ENCODE measurements at places on chromosomes 2 and 18.

DNA sequence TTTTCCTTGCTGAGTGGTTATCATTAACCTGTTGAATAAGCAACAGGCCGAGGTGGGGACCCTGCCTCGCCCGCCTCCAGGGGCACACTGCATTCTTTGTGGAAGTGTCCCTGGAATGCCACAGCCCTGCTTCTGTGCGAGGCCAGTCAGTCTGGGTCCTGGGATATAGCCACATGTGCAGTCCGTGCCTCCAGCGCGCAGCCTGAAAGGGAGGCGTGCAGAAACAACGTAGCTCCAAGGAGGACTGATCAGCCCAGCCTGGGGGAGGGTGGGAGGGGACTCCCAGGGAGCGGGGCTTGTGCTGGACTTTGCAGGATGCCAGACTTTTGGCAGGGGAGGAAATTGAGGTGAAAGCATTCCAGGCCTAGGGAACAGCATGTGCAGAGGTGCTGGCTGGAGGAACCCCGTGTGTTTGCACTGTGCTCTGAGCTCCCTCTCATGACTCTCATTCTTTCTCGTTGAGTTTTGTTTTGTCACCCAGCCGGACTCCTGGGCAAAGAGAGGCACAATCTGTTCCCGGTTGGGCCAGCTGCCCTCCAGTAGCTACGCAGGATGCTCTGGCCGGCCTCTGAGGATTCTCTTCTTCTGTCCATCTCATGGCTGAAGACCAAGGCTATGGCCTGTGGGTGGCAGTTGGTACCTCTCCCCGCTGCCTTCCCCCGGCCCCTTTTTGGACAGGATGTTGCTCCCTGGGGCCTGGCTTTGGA is 39.7 kb downstream of the HPCAL1 start:
- DNase-seq = no peak

DNA sequence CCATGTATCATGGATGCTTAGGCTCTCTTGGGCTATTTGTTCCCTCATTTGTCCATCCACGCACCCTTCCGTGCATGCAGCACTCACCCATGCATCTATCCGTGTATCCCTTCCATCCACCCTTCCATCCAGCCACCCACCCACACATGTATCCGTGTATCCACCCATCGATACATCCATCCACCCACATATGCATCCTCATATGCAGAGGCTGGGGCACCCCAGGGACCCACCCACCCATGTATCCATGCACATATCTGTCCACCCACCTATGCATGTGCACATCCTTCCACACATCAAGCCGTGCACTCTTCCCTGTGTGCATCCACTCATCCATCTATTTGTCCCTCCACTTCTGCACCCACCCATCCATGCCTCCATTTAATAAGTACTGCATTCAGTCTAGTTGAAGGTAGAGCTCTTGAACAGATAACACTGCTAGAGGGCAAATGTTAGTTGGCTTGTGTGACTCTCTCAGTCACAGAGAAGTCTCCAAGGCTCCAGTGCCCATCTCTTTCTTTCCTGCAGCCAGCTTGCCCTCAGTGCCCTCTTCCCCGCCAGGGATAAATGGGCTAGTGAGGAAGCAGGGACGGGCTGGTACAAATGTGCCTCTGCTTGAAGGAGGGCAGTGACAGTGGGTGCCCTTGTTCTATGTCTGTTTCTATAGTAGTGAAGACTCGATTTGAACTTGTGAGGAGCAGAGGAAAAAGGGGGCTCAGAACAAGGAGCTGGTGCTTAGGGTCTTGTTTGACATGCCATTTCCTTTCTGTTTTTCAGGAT is 61.5 kb downstream of the EMILIN2 start:
- DNase-seq = no peak

GRCh38 chr18:66769375-66769774 is 165.5 kb upstream of the CDH19 start:
- no peak for DNase-seq

- no peak for DNase-seq
Measured at GRCh38 chr2:109129356-109129920, 433 bp downstream of the SH3RF3 start.

- DNase-seq = no peak
Measured at GRCh38 chr2:128584296-128584890, 265.7 kb upstream of the HS6ST1 start.

DNA sequence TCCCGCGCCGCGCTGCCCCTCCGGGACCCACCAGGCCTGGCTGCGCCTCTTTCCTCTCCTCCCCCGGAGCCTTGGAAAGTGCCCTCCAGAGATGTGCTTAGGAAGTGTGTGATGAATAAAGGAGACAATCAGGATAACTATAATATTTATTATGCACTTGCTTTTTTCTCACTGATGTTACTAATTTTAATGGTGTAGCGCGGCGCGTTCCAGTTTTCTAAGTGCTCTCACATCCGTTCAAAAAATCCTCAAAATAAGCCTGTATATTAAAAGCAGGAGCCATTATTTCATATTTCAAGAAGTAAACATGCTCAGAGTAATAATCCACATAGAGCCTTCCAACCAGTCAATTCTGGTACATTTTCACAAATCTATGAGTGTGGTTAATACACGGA is 941 bp upstream of the MPPE1 start:
- no peak for DNase-seq

GRCh38 chr18:495017-495416 is 5.5 kb downstream of the COLEC12 start:
- no peak for DNase-seq

DNA sequence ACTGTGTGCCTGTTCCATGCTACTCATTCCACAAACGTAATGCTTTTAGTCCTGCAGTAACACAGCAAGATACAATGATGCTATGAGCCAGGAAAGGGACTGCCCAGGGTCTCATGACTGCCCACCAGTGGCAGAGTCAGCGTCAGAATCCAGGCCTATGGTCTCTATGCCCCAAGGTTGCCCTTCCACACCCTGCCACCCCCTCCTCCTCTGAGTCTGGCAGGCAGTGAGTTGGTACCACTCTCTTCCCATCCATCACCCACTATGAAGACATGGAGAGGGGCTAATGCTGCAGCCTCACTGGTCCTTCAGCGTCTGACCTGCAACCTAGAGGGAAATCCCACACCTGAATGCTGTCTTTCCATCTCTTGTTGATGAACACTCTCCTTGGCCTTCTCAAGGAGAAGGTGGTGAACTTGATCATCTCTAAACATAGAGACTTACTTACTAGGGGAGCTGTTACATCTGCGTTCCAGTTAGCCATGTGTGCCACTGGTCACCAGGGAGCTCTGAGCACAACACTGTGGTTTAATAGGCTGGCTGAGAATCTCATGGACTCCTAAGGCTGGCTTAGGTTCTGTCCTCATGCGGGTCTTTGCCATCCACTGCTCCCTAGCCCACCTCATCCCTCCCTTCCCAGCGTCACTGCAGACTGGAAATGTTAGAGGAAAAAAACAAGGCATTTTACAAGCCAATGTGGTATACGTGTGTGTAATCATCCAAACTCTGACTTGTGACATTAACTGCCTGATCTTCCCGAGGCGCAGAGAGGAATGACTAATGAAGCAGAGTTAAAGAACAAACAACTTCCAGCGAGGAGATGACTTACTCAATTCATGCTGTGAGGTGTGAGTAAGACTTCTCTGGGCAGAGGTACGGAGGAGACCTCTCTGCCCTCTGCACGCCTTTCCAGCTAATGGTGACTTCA is 28.8 kb downstream of the STEAP3 start:
- DNase-seq = peak; percentile 91

DNA sequence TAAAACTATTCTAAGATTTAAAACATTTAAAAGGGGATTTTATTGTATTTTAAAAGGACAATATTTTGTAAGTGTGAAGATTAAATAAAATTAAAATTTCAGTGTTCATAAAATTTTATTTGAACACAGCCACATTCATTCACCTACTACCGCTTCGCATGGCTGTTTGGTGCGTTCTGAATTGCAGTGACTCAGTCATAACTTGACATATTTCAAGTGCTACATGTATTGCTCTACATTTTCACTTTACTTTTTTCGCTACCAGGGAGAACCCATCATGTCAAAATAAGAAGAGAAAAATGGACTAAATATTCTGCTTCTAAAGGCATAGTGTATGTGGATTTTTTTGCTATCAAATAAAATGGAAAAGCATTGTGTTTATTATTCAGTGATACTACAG is 8.7 kb downstream of the PTH2R start:
- DNase-seq = no peak

GRCh38 chr2:15511686-15512085 is 49.4 kb downstream of the NBAS start:
- no peak for DNase-seq

GRCh38 chr2:3023531-3023930 is 354.1 kb downstream of the EIPR1 start:
- DNase-seq = no peak

DNA sequence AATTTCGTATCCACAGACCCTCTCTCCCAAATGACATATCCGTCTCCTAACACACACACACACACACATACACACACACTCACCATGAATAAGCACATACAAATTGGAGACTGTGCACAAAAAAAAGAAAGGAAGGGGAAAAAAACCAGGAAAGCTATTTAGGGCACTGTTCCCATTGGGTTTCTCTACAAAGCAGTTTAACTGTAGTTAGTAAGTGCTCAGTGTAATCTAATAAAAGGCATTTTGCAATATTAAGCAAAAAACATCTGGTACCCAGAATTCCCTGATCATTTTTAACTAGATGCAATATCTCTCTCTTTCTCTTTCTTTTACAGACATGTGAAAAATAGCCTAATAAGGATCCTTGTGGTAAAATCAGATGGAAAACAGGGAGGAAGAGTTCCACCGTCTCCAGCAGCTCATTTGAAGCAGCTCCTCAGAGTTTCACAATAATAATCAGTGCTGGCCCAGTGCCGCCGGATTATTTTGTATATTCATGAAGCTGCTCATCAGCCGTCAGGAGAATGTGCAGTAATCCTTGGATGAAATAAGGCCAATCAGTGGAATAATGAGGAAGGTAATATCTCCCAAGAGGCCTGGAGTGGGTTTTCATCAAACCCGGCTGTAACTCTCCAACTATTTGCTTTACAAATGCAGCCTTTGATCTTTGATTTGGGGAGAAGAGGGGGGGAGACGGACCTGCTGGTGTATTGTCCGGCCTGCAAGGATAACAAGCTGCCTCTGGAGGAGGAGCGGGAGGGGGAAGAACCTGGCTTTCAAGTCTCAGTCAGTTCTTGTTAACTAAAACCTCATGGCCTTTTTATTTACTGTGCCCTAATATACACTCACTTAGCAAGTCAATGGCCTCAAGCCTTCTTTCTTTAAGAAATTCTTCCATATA is 227.6 kb upstream of the SMIM21 start:
- no peak for DNase-seq

- DNase-seq = no peak
Measured at GRCh38 chr2:144516411-144516980, 3.4 kb downstream of the ZEB2 start.

DNA sequence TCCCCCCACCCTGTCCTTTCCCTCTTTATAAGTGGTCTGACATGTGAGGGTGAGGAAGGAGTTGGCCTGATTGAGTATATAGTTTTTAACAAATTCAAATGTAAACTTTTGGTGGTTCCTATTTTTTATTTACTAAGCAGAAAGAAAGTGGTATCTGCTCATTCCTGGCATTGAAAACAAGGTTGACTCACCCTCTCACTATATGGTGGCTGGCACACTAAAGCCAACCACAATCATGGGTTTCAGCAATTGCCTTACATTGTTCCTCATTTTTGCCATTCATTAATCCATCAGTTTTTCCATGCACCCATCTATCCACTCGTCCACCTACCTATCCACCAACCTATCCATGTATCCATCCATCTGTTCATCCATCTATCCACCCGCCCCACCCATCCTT is 75.4 kb upstream of the IGFBP5 start:
- DNase-seq = no peak

- DNase-seq = no peak
Measured at GRCh38 chr2:102126169-102126568, 16.4 kb upstream of the IL1R1 start.

DNA sequence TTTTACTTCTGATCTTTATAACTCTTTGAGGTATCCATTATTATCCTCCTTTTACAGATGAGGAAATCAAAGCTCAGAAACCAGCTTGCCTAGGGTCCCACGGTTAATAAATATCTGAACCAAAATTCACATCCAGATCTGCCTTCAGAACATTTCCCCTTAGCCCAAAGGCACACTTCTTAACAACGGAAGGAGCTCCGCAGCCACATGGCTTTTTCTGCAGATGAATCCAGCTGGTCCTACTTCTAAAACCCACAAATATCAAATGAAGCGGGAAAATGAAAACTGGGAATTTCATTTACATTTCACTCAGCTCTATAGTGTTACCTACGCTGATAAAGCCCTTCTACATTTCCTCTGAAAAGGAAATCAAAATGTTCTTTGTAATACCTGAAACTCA is 357.0 kb upstream of the ID2 start:
- no peak for DNase-seq
